ENCODE measurements at places on chromosomes 3 and 15. TPM values are rescaled to one million over a fixed set of nuclear protein-coding genes. Genes with fewer than 3 reads are reported as not detected.

DNA sequence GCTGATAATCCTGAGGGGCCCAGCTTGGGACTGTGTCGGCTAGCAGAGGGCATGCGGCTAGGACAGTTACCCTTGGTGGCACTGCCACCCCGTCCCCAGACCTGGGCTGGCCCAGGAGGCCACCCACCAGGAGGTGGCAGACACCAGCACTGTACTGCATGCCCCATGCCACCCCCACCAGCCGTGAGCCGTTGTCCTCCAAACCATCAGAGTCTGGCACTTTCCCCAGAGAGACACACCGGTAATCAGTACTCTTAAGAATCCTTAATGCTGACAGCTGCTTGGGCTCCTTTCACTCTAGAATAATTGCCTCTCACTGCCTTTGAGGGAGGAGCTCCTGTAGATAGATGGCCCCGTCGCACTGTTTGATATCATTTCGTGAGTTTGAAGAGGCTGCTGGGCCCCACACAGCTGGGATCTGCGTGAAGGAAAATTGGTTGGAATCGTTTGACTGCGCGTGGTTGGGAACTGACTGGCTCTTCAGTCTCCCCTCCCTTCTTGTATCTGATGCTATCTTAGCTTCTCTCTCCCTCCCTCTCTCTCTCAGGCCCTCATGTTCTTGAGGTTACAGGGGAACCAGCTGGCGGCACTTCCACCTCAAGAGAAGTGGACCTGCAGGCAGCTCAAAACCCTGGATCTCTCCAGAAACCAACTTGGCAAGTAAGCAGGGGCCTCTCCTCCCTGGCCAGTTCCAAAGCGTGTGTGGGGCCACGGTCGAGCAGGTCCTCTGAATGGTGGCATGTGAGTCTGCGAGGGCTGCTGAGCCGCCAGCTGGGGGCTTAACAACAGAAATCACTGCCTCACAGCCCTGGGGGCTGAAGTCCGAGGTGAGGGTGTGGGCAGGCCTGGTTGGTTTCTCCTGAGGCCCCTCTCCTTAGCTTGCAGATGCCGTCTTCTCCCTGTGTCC lies 94.9 kb downstream of the LRRK1 start:
- DNase-seq, result no peak
- H3K4me3 ChIP-seq, result no peak overlapping the region
- no peaks in the 10 kb centered on the region for H3K27me3 ChIP-seq
- H3K4me1 ChIP-seq, result peaks cover 28% of the 10 kb centered on the region
- no peaks in the 10 kb centered on the region for H3K36me3 ChIP-seq

- H3K4me3 ChIP-seq, result no peak overlapping the region
- no peak for DNase-seq
- H3K4me1 ChIP-seq, result no peaks in the 10 kb centered on the region
- no peaks in the 10 kb centered on the region for H3K27me3 ChIP-seq
- H3K36me3 ChIP-seq, result no peaks in the 10 kb centered on the region
These were observed 334.4 kb downstream of the GBE1 start for GRCh38 chr3:81426826-81427577.

The TBCCD1 gene
- 7.3 TPM for total RNA-seq

DNA sequence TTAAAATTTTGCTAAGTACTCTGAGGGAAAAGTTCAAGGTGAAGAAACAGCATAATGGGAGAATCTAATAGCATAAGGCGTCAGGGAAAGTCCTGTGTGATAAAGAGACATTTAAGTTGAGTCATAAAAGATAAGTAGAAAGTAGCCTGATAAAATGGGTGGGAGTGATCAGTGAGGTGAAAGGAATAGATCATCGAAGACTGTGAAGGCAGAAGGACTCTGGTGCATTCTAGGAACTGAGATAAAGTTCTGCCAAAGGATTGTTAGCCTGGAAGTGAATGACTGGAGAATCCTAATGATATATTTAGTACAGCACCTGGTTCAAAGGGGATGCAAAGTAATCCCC lies 149.9 kb downstream of the CFAP20DC start:
- H3K27ac ChIP-seq, result no peak overlapping the region
- H3K36me3 ChIP-seq, result no peaks in the 10 kb centered on the region
- no peak overlapping the region for H3K4me3 ChIP-seq
- no peaks in the 10 kb centered on the region for H3K4me1 ChIP-seq

GRCh38 chr3:139110072-139110830 lies 65.6 kb upstream of the PRR23C start:
- H3K27me3 ChIP-seq, result no peaks in the 10 kb centered on the region
- no peak for DNase-seq
- H3K36me3 ChIP-seq, result no peaks in the 10 kb centered on the region
- no peak overlapping the region for H3K4me3 ChIP-seq
- no peak overlapping the region for H3K27ac ChIP-seq

- no peaks in the 10 kb centered on the region for H3K4me1 ChIP-seq
- no peak overlapping the region for H3K27ac ChIP-seq
- no peak for DNase-seq
- H3K4me3 ChIP-seq, result no peak overlapping the region
- no peaks in the 10 kb centered on the region for H3K36me3 ChIP-seq
- no peaks in the 10 kb centered on the region for H3K27me3 ChIP-seq
These were observed 39.6 kb upstream of the FAM98B start for GRCh38 chr15:38414357-38414756.

Measured in esophagus squamous epithelium (tissue), 5 donors.